ENCODE measurements at places on chromosomes 7 and 10.

DNA sequence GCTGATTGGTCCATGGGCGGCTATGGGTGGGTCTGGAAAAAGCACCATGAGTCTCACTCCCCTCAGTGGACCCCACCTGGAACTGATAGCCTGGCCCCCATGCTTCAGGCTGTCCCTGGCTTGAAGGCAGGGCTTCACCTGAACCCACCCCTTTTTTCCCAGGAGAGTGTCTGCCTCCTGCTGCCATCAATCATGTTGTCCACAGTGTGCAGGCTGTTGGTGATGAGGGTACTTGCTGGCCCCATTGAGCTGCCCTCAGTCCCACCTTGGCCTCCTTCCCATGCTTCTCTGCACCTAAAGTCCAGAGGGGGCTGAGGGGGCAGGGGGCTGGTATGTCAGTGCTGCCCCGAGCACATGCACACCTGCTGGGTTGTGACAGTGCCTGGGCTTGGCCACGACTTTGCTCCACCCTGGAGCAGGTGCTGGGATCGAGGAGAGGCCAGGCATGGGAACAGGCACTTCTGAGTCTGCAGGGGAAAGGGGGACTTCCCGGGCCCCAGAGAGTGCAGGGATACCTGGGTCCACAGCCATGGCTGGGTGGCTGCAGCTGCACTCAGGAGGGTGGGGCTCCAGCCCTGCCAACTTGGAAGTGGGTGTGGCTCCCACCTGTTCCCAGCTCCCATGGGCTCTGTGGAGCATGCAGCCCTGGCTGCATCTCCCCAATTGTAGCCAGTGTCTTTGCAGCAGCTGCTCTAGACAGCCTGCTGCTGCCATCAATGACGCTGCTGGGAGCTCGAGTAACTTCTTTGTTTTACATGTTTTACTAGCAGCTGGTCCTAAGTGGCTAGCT lies 56.9 kb downstream of the ADK start:
- no peak for DNase-seq

DNA sequence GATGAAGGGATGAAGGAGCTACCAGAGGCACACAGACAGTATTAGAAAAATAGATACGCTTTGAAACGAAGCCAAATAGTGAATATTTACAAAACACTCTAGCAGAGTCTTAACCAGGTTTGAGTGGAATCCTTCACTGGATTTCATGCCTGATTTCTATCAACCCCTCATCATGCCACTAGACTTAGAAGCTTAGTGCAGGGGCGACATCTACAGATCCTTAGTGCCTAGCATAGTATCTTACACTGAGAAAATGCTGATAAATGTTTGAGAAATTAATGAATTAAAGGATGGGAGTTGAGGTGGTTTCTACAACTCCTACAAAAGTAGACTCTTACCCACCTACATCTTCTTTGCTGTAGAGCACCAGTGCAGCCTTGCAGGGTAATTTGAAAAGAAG lies 54.7 kb upstream of the CCNJ start:
- DNase-seq: no peak

GRCh38 chr10:71597821-71598498 lies 121.6 kb downstream of the C10orf105 start:
- DNase-seq: no peak

- peak; percentile 31 for DNase-seq
These were observed 8.0 kb downstream of the RSU1 start for GRCh38 chr10:16809074-16809718.

DNA sequence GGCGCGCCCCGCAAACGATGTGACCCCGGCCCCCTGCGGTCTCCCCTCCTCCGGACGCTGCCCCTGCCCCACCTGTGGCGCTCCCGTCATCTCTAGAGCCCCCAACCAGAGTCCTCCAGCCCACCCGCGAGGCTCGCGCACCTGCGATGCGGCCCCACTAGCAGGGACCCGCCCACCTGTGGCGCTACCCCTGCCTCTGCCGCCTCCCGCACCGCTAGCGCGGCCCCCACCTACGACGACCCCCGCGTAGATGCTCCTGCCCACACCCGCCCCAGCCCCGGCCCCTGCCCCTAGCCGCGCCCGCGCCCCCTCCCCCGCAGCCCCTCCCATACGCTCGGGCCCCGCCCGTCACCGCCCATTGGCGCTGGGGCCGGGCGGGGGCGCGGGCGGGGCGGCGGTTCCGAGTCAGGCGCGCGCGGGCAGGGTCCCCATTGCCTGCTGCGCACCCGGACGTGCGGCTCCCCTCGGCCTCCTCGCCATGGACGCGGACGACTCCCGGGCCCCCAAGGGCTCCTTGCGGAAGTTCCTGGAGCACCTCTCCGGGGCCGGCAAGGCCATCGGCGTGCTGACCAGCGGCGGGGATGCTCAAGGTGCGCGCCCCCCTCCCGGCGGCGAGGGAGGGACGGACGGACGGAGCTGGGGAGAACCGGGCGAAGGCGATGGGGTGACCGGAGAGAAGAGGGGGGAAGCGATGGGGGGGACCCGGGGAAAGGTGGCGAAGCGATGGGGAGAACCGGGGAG lies at the start of gene PFKP:
Gene PFKP, plus strand, starts transcription at position 431 of the 741 bp plus-strand sequence. Its CDS starts 48 bp downstream, at position 479.
- DNase-seq: peak; percentile 50

- no peak for DNase-seq
These were observed 28.8 kb downstream of the STN1 start for GRCh38 chr10:103889121-103889720.

DNA sequence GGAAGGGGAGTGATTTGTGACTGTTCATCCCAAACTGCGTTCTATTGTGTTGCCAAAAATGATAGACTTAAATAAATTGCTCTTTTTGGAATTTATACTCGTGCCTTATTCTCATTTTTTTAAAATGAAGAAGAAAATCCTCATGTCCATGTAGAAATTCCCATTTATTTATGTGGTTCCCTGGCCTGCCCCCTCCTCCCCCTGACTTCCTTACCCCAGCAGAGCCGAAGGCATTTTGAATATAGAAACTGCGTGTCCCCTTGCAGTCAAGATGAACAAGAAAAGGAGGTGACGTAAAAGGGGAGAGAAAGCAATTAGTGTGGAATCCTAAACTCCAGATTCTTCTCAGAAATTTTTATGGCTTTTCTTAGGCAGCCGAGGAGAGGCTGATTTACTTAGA lies 126.1 kb downstream of the FAM204A start:
- DNase-seq: peak; percentile 36

DNA sequence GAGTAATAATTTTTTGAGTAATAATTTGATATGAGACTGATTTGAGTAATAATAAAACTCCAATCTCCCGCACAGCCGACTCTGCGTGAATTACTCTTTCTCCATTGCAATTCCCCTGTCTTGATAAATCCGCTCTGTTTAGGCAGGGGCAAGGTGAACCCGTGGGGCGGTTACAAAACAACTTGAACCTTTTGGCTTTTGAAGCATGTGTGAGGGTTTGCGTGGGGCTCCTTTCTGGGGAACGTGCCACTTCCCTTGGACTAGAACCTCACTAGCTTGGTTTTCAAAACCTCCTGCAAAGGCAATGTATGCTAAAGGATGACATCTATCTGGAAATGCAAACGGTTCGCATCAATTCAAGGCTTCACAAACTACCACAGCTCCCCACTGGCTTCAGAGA lies 1.5 kb downstream of the CRPPA start:
- DNase-seq: no peak

- no peak for DNase-seq
These were observed 212.4 kb downstream of the RNLS start for GRCh38 chr10:88370713-88371112.

DNA sequence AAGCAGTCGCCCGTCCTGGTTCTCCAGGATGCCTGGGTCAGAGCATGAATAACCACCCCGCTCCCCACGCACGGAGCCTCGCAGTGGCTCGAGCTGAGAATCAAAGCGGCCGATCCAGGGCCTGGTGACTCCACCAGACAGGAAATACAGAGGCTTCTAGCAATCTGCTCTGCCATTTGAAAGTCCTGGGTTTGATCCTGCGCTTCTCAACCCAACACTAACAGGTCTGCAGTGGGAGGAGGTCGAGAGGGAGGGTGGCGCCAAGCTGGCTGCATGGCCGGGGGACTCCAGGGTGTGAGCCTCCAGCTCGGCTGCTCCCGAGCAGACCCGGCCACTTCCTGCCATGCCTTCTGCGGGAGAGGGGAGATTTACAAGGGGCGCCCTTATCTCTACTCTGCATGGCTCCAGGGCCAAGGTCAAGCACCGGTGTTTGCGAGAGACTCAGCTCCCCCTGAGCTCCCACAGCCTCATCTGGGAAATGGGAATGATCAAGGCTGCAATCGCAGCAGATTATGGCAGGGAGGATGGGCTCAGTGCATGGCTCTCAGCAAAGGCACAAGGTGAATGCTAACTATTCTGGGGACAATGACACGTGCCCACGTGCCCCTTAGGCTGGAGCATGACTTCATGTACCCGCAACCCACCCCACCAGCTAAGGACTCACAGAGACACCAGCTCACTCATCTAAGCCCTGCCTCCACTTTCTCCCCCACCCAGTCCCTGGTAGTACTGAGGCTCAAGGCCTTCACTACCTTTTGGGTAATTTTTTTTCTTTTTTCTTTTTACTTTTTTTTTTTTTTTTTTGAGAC lies 73.9 kb upstream of the TNRC18 start:
- no peak for DNase-seq

DNA sequence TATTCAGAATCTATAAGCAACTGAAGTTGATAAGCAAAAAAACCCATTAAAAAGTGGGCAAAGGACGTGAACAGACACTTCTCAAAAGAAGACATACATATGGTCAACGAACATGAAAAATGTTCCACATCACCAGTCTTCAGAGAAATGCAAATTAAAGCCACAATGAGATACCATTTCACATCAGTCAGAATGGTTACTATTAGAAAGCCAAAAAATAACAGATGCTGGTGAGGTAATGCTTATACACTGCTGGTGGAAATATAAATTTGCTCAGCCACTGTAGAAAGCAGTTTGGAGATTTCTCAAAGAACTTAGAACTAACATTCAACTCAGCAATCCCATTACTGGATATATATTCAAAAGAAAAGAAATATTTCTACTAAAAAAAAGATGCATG lies 332.8 kb upstream of the PLXDC2 start:
- no peak for DNase-seq

DNA sequence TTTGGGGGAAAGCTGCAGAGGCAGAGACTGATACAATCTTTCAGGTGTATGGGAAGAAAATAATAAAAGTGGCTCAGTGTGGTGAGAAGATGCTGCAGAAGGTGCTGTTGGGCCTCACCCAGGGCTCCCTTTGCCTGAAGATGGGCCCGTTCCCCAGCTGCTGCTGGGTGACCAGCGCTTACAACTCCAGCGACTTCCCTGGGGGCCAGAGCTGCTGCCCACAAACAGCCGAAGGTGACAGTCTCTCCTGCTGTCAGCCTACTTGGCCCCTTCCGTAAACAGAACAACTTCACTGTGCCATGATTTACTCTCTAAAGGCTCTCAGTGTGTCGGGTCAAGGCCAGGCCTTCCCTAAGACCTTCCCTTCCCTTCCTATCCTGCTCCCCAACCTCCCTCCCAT lies 93.6 kb upstream of the PCBD1 start:
- DNase-seq: no peak

DNA sequence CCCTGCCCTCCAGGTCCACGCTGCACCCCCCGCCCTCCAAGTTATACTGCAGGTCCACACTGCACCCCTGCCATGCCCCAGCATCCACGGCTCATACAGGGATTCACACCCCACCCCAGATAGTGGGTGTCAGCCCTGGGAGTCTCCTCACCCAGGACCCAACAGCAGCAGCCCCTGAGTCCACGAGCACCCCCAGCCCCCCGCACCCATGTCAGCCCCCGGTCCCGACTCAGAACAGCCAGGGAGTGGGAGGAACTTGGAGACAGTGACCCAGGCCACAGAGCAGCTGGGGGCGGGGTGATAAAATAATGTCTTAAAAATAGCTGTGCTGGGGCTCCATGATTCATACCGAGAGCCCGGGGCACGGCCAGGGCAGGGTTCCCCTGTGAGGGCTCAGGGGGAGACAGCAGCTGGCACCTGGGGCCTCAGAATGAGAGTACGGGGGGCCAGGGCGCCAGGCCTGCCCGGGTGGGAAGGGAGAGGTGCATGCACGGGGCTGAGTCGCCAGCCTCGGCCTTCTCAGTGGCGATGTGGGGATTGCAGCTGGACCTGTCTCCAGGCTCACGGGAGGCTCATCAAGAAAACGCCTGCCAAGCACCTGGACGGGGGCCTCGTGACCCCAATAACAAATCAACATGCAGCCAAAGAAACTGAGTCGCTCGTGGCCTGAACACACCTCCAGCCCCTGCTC lies 29.8 kb downstream of the ADAP1 start:
- peak; percentile 37 for DNase-seq

DNA sequence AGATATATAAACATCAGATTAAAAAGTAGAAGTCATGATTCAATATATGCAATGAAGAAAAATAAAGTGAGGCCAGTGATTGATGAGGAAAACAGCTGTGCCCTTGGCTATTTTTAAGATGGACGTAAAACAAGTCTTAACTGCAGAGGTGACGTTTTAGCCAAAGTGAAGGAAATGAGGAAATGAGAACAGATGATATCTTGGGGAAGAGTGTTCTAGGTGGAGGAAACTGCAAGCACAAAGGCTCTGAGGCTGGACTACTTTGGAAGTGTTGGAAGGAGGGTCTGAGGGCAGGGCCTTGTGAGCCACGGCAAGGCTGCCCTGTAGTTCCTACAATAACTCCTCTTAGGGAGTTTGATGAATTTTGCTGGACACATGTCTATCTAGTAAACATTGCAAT lies 140.5 kb upstream of the AKR1E2 start:
- no peak for DNase-seq

DNA sequence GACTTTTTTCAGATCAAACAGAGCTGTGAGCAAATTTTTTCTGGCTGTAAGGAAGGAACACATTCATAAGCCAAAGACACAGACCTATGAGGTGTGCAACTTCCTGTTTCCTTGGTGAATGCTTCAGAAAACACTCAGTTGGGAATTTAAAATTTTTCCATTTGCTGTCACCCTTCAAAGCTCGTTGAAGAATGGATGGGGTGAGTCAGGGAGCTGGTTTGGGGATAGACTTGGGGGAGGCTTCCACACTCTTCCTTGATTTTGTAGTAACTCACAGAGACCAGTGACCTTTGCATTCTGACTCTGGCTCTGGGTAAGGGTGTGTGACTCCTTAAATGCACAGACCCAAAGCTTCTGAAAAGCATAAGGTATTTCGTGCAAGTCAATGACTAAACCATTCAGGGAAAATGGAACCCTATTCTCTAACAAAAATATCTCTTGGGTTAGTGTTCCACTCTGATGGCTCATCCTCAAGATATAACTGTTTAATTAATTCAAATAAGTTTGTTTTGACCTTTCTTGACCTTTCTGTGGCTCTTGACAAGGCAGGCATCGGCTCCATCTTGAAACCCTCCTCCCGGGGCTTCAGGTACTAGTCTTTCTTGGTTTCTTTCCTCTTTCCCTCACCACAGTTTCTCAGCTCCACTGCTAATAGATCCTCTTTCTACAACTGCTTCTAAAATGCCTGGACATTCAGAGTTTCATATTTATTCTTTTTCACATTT lies 227.8 kb upstream of the INHBA start:
- DNase-seq: peak; percentile 73

- no peak for DNase-seq
These were observed 109.2 kb downstream of the OSBPL3 start for GRCh38 chr7:24870766-24871165.

DNA sequence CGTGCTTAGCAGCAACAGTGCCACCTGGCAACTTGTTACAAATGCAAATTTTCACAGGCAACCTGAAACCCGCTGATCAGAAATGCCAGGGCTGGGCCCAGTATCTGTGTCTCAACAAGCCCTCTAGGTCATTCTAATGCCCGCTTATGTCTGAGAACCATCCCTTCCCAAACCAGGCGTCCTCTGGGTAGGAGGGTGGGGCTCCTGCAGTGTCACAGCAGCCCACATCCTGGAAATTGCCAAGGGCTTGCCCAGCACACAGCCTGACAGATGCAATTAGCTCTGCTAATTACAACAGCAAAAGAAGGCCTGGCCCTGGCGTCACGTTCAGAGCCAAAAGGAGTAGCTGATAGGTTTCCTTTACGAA lies 15.9 kb downstream of the ITPRIP start:
- DNase-seq: no peak

All from fibroblast of skin of back (primary cell).